Stimulated activated CD8-positive, alpha-beta memory T cell treated with anti-CD3 and anti-CD28 coated beads, Interleukin-2, amount 100 ng/mL, for 1 hour (primary cell): ENCODE measurements at places on chromosomes 1 and 21.

DNA sequence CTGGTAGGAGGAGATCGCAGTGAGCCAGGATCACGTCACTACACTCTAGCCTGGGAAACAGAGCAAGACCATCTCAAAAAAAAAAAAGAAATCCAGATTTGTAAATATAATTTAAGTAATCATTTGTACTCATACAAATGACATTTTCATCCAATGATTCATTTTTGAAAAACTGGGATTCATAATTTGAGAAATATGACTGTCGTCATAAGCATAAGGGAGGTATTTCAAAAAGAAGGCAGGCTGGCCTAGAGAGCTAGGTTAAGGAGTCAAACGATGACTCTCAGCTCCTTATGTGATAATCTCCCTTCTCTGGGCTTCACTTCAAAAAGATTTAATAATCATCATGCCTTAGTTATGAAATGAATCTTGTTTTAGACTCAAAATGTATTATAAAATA is 2.3 kb downstream of the GART start:
- DNase-seq, result no peak

GRCh38 chr1:183807549-183808168 is 2.7 kb downstream of the RGL1 start:
- DNase-seq, result no peak

GRCh38 chr1:203624341-203624712 is 2.3 kb upstream of the ATP2B4 start:
- no peak for DNase-seq

DNA sequence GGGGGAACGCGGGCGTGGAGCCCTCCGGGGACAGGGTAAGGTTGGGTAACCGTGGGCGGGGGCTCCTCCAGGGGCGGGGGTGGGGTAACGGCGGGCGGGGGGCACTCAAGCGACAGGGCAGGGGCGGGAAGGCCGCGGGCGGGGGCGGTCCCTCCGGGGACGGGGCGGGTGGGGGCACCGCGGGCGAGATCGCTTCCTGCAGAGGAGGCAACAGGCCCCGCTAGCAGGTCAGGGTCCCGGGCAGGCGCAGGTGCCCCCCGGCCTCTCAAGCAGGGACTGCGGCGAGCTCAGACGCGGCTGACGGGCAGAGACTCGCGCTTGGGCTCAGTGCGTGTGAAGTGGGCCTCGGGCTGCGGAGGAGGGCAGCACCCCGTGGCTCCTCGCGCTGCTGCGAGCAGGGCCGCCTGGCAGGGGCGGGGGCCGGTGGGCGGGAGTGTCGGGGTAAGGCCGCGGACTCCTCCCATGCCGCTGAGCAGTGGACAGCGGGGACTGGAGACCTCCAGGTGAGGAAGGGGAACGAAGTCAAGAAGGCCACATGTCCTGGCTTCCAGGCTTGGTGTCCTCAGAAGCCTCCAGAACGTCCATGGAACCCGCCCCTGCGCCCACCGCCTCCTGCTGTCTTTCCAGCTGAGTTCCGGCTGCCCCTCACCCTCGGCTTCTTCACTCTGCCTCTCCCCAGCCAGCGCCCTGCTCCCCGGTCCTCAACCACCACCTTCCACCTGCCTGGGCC is 627 bp upstream of the GNB1 start:
- DNase-seq, result peak; percentile 50

DNA sequence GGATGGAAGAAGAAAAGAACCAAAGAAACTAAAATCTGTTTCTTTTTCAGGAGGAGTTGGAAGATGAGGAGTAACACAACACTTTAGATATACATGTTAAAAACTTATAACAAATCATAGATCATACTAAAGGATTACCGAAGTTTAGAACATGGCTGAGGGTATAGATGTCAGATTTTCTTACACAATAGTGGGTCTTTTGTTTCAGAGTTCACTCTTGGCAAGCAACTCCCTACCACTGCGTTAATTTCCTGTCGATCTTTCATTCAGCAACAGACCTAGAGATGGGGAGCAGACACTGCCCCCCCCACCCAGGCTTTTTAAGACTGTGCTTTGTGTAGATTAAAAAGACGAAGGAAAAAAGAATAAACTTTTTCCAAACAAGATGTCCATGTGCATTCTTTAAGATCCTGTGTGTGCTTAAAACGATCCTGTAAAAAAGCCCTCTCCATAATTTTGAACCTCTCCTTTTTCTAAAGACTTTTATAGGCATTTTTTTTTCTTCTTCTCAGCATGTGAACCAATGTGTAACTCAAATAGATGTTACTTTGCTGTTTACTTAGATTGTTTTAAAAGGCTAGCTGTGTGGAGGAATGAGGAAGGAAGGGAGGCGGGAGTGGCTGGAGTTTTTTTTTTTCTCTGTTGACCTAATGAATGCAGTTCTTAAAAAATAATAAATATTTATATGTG is 50.4 kb downstream of the NFIA start:
- DNase-seq, result no peak

- DNase-seq, result no peak
Observed at GRCh38 chr1:94100785-94101612, 19.9 kb downstream of the ABCA4 start.

DNA sequence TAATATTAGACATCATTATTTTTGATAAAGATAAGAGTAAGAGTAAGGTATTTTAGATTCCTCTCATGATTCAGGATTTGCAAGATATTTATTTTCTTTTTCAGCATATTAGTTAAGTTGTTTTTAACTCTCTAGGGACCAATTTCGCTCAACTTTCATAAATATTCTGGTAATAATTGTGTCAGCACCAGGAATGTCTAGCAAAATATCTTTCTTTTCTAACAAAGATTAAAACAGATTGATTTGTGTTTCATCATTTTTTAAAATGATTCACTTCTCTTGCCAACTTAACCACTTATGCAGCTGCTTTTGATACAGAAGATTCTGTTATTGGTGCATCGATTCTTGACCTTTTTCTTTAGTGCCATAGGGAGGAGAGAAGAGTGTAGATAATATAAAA is 172.8 kb upstream of the PTGFR start:
- no peak for DNase-seq

DNA sequence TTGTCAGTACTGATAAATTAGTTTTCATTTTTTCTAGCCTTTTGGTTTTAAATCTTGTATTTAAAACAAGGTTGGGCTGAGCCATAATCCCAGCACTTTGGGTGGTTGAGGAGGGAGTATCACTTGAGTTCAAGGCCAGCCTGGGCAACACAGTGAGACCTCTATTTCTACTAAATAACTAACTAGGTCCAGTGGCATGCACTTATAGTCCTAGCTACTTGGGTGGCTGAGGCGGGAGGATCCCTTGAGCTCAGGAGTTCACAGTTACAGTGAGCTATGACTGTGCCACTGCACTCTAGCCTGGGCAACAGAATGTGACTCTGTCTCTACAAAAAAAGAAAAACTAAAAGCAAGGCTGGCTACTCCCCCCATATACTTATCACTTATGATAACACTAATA is 21.5 kb upstream of the TTC39A start:
- DNase-seq, result no peak
